Naive thymus-derived CD4-positive, alpha-beta T cell (primary cell): ENCODE measurements at places on chromosomes 5 and 9. TPM values are rescaled to one million over a fixed set of nuclear protein-coding genes. Genes with fewer than 3 reads are reported as not detected.

The CTNND2 gene
- not detected for polyA plus RNA-seq

The RXRA gene
- 0.31 TPM for polyA plus RNA-seq

The VPS13A gene
- polyA plus RNA-seq: 4.0 TPM

The TBC1D9B gene
- polyA plus RNA-seq: 58.5 TPM

The ARSI gene
- polyA plus RNA-seq: not detected

The DCANP1 gene
- not detected for polyA plus RNA-seq

The ZNF474 gene
- polyA plus RNA-seq: not detected

The ANKRD31 gene
- polyA plus RNA-seq: 0.22 TPM

The ARID3C gene
- not detected for polyA plus RNA-seq

The MRPS2 gene
- 66.1 TPM for polyA plus RNA-seq

The EIF4E1B gene
- not detected for polyA plus RNA-seq

The PHF24 gene
- not detected for polyA plus RNA-seq

The CBY3 gene
- not detected for polyA plus RNA-seq

The PRDM9 gene
- polyA plus RNA-seq: not detected

The FAM221B gene
- polyA plus RNA-seq: not detected

The RAB24 gene
- polyA plus RNA-seq: 14.9 TPM

The MOB3B gene
- polyA plus RNA-seq: 0.07 TPM

The ARHGEF39 gene
- 0.12 TPM for polyA plus RNA-seq

The CDKN2B-AS1 gene
- polyA plus RNA-seq: not detected

The SIT1 gene
- 162 TPM for polyA plus RNA-seq

The CCL27 gene
- polyA plus RNA-seq: not detected

The SNAPC3 gene
- polyA plus RNA-seq: 10.1 TPM

The DOCK2 gene
- polyA plus RNA-seq: 109 TPM

The GMCL2 gene
- not detected for polyA plus RNA-seq

The FGF10 gene
- polyA plus RNA-seq: not detected

The NUTM2F gene
- not detected for polyA plus RNA-seq

The PIP5K1B gene
- polyA plus RNA-seq: 0.08 TPM

The SLC6A7 gene
- not detected for polyA plus RNA-seq

The LCN15 gene
- polyA plus RNA-seq: not detected

The MCC gene
- 0.89 TPM for polyA plus RNA-seq

The JAKMIP2 gene
- 2.3 TPM for polyA plus RNA-seq

The ROPN1L gene
- 1.4 TPM for polyA plus RNA-seq

The TRIP13 gene
- polyA plus RNA-seq: 0.63 TPM

The GHR gene
- not detected for polyA plus RNA-seq

The OBP2B gene
- not detected for polyA plus RNA-seq

The C5orf22 gene
- polyA plus RNA-seq: 22.0 TPM

The FBP2 gene
- not detected for polyA plus RNA-seq

The GRXCR2 gene
- not detected for polyA plus RNA-seq

The AJM1 gene
- polyA plus RNA-seq: not detected

The PLAC8L1 gene
- polyA plus RNA-seq: not detected

The CDH12 gene
- polyA plus RNA-seq: not detected

The CTXN3 gene
- polyA plus RNA-seq: not detected
